ENCODE measurements at places on chromosomes 12 and 14.

DNA sequence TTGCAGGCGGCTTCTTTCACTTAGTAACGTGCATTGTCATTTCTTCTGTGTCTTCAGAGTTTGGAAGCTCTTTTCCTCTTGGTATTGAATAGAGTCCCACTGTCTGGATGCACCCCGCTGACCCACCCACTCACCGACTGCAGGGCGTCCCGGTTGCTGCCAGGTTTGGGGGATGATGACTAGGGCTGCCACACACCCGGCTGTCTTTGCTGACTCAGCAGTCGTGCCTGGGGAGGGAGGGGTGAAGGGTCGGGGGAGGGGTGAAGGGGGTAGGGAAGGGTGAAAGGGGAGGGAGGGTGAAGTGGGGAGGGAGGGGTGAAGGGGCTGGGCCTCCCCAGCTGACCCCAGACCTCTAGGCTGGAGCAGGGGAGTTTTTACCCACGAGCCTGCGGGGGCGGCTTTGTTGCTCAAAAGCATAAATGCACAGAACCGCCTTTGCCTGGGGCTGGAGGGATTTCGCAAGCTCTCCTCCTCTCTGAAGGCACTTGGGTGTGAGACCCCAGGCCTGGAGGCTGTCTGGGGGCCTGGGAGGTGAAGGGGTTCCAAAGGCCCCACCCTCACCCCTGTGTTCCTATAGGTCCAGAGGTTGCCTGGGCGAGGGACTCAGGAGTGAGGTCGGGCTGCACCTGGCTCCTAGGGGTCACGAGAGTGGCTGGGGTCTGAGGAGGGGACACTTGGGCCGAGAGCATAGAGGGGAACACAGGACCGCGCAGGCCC lies 31.3 kb upstream of the ULK1 start:
- DNase-seq, result no peak

- no peak for DNase-seq
These were observed 96.9 kb downstream of the GTF2A1 start for GRCh38 chr14:81123811-81124210.

- no peak for DNase-seq
These were observed 155.1 kb downstream of the CCDC59 start for GRCh38 chr12:82203086-82203485.

- DNase-seq, result no peak
These were observed 18.2 kb downstream of the SLC35F4 start for GRCh38 chr14:57847706-57848105.

- no peak for DNase-seq
These were observed at the start of gene LRIG3 for GRCh38 chr12:58920102-58920960. Gene LRIG3, minus strand, starts transcription at chr12:58920504. Its CDS starts 269 bp downstream, at chr12:58920235.

DNA sequence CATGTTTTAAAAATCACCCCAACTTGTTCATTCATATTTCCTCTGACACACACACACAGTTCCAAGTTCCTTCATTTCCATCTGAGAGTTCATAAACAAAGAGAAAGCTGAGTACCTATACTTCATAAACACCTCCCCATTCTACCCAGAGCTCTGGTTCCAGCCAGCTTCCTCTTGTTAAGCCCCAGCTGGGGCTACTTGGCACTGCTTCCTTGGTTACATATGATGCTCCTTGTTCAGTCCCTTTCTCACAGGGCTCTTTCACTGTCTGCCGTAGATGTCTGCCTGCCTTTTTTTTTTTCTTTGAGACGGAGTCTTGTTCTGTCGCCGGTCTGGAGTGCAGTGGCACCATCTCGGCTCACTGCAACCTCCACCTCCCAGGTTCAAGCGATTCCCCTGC lies 77.5 kb downstream of the COX16 start:
- no peak for DNase-seq

- DNase-seq, result no peak
These were observed 84.9 kb upstream of the DIO3 start for GRCh38 chr14:101476258-101476915.

DNA sequence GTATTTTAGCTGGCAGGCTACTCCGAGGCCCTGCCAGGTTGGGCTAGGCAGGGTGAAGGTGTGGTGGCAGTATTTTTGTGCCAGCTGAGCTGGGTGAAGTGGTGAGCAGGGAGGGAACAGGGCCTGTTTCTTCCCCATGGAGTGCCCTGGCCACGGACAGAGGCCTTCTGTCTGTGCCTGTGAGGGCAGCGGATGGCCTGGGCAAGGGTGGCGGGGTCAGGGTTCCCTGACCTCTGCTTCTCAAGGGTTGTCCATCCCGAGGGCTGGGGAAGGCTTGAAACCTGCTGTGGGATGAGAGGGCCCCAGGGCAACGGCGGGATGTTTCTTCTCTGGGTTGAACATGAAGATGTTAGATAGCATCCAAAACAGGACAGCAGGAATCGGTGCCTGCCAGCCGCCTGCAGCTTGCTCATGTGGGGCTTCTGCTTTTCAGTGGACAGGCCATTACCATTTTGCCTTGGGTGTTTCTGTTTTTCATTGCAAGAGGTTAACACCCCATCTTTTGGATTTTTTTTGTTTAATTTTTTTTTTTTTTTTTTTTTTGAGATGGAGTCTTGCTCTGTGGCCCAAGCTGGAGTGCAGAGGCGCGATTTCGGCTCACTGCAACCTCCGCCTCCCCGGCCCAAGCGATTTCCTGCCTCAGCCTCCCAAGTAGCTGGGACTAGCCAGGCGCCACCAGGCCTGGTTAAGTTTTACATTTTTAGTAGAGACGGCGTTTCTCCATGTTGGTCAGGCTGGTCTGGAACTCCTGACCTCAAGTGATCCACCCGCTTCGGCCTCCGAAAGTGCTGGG lies 3.3 kb downstream of the MTA1 start:
- DNase-seq, result no peak

DNA sequence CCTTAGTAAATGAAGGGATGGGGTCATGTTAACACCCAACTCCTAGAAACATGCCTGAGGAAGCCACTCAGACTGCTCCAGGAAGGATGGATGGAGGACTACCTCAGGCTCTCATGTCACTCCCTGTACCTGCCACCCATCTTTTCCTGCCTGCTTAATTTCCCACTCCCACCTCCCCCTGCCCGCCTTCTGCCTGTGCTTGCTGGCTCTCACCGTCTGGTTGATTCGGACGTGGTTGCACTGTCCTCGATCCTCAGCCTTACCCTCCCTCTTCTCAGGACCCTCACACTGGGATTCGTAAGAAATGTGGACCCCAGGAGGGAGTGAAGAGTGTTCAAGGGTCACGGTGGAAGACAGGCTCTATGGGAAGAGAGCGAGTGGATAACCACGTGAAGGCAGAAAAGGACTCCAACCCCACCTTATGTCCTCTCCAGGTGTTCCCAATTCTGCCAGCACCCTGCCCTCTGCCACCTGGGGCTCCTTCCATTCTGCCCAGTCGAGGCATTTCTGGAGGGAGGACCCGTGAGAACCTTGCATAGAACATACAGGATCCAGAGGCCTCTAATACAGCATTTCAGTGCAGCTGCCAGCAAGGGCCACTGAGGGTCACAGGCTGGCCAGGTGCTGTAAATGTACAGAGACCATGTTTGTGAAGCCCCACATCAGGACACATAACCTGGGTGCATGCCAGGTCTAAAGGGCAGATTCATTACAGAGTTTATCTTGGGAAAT lies 12.9 kb downstream of the ITGB7 start:
- no peak for DNase-seq

DNA sequence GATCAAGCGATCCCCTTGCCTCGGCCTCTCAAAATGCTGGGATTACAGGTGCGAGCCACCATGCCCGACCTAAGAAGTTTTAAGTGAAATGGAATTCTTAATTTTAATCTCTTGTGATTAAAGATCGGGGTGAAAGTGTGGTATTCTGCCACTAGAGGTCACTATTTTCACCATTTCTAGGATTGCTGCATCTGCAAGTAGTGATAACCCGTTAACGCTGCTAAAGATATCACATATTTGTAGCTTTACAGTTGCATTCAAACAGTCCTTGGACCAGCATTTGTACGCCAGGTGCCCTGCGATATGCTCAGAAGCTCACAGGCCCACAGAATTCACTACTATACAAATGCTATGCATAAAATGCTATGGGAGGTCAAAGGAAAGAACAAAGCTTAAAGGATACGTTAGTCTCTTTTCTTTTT lies 19.3 kb downstream of the CCDC62 start:
- DNase-seq, result peak; percentile 69

GRCh38 chr14:70822530-70823185 lies 13.3 kb upstream of the MAP3K9 start:
- no peak for DNase-seq

DNA sequence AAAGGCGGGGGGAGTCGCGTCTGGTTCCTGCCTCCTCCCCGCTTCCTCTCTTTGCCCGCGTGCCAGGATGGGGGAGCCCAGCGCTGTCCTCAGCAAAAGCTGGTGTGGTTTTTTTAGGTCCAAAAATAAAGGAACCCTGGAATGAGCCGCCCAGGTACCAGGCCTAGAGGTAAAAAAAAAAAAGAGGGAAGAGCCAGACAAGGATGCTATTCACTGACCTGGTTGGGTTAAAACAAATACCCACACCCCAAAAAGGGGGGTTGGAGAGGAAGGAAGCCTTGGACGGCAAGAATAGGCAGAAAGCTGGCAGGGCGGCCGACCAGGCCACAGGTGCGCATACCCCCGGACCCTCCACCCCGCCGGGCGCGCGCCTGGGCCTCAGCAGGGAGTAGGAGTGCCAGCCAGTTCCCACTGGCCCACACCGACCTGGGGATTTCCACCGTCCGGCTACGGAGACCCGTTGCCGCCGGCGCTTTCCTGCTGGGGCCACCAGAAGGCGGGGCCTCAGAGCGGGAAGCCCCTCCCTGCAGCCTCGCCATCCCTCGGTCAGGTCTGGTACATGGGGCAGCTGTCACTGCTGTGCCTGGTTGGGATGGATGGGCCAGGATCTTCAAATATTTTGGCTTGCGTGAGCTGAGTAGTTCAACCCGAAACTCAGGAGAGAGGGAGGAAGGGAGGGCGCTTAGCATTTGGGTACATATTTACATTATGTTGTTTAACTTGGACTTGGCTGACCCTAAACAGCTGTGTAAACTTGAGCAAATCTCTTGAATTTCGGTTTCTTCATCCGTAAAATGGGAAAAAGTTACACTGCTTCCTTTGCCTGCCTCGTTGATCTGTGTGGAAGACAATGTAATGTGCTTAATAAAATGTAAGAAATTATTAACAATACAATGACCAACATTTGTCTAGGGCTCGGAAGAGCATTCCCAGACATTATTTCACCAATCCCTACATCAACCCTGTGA lies 5.4 kb upstream of the IRF2BPL start:
- DNase-seq, result peak; percentile 75

- no peak for DNase-seq
These were observed 21.8 kb upstream of the RTRAF start for GRCh38 chr14:51967521-51967920.

GRCh38 chr12:126974779-126975178 lies 1292.2 kb upstream of the TMEM132C start:
- DNase-seq, result no peak

GRCh38 chr14:49861699-49862088 lies 9.1 kb upstream of the NEMF start:
- DNase-seq, result peak; percentile 71

- no peak for DNase-seq
These were observed 96.0 kb downstream of the GCH1 start for GRCh38 chr14:54806616-54807015.

GRCh38 chr14:30305346-30305745 lies 253.6 kb upstream of the G2E3 start:
- no peak for DNase-seq

GRCh38 chr12:14840616-14841015 lies 2.7 kb downstream of the ART4 start:
- no peak for DNase-seq

GRCh38 chr12:57811028-57811755 lies 7.3 kb downstream of the AVIL start:
- no peak for DNase-seq

- DNase-seq, result no peak
These were observed 450 bp upstream of the TDG start for GRCh38 chr12:103965255-103965589.

DNA sequence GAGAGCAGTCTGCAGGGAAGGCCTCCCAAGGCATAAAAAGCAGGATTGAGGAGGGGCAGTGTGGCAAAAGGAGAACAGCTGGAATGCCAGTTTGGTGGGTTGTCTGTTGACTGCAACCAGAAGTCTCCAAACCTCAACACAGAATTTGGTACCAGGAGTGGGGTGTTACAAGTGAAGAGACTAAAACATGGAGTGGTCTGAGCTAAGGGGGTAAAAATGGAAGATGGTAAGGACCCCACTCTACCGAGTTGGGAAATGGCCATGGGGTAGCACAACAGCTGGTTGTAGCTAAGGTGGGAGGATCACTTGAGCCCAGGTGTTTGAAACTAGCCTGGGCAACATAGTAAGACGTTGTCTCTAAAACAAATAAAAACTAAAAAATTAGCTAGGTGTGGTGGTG lies 17.8 kb upstream of the KLC1 start:
- no peak for DNase-seq

DNA sequence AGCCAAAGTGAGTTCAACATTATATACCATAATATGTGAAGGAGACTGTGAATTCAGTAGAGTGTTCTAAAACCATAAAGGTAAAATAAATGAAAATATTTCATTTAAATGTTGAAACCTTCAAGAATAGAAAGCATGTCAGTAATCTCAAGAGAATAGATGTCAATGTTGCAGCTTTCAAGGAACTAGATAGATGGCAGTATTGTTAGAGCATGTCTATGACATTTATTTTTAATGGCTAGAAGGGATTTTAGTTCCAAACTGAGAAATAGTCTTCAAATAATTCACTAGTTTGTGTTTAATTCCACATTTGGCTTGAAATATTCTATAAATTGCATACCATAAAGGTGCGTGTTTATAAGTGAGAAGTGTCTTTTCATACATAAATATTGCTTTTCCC lies 326.5 kb downstream of the FLRT2 start:
- DNase-seq, result no peak

GRCh38 chr14:37593511-37594237 lies 1.4 kb downstream of the FOXA1 start:
- no peak for DNase-seq

DNA sequence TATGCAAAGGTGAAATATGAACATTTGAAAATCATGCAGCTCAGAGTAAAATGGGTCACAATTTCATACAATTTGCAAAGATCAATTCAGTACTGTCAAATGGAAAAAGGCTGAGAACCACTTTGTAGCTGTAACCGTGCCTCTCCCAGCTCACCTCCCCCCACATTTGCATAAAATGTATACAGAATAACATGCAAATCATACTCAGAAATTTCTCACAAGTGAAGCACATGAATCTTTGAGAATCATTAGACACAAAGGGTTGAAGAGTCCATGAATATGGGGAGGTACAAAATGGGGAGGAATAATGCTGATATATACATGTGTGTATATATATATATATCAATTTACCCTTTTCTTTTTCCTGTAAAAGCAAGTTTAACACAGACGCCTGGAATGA lies 162.1 kb downstream of the APAF1 start:
- DNase-seq, result no peak

DNA sequence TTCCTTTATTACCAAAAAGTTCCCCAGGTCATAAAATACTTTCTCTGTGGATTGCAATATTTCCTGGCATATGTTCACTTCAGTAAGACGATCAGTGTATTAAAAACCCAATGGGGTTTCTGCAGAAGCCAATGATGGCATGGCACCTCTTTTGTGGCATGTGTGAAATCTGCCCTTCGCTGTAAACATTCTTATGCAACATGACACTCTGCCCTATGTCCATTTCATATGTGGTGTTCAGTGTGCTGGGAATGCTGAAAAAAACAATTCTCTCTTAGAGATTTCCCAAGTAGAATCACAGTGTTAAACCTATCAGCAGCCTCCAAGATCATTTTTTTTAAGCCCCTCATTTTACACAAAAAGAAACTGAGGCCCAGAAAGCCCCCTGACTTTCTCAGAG lies 2.3 kb upstream of the MYBPC1 start:
- no peak for DNase-seq

Measured in CD4-positive, alpha-beta T cell treated with Interleukin-2 at 100 ng/mL for 4 hours (primary cell).